Midbrain (tissue), 1 donor: ENCODE measurements at places on chromosomes 5 and 9.
A peak's percentile ranks its signal among the peaks of the same experiment; 100 is the strongest.

DNA sequence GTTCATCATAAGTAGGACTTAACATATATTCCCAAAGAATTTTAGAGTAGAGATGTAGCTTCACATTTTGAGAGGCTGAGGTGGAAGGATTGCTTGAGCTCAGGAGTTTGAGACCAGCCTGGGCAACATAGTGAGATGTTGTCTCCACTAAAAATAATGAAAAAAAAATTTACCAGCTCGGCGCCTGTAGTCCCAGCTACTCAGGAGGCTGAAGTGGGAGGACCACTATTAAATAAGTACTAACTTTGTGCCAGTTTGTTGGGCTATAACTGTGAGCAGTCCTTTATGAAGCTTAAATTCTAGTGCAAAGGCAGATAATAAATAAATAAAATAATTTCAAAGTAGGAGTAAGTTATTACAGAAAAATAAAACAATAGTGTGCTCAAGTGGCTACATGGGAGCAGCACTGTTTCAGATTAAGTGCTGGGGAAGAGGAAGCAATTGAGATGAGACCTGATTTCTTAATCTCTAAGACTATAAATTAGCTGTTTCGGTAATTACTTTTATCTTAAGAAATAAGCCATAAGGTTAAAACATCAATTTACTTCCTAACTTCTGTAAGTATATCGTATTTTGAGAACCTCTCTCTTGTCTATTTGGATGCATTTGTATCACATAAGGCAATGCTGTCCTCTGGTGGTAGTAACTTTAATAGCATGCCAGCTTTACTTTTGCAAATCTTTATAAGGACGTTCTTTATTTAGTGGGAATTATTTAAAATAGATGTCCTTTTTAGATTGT lies 98.9 kb downstream of the CSNK1G3 start:
- DNase-seq, result peak; percentile 70

GRCh38 chr9:37820142-37820541 lies 19.5 kb downstream of the DCAF10 start:
- DNase-seq, result no peak

GRCh38 chr5:151601391-151601790 lies 10.3 kb upstream of the FAT2 start:
- DNase-seq, result no peak

DNA sequence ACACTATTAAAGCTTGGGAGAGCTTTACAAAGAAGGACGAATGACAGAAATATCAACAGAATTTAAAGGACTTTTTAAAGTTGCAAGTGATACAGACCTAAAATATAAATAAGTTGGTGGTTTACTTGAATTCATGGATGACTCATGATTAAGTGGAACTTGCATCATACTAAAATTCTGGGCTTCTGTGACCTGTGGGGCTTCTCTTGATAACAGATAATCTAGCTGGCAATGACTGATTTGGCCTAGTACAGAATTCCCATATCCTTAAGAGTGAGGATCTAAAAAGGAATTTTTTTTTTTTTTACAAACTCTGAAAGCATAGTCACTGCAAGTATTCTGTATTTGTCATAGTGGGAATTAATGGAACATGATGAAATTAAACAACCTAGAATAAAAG lies 543.7 kb upstream of the SGCD start:
- no peak for DNase-seq

DNA sequence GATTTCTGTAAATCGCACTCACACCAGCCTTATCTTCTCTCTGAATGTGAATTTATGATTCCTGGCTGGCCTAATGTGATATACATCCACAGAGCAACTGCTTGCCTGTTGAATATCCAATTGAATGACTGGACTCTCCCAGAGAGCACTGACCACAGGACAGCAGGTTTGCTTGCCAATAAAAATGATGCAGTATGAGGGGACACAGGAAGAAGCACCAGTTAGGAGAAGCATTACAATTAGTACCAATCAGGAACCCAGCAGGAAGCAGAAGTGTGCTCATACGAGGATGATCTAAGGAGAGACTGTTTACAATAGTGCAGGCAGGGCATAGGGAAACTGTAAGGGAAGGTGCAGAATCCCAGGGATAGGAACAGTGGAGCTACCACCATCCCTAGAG lies 127.2 kb upstream of the ZNF366 start:
- DNase-seq, result no peak

- DNase-seq, result no peak
Measured at GRCh38 chr9:133523106-133523505, 1.7 kb downstream of the MYMK start.

GRCh38 chr5:74934949-74935751 lies 69.0 kb upstream of the FAM169A start:
- no peak for DNase-seq

DNA sequence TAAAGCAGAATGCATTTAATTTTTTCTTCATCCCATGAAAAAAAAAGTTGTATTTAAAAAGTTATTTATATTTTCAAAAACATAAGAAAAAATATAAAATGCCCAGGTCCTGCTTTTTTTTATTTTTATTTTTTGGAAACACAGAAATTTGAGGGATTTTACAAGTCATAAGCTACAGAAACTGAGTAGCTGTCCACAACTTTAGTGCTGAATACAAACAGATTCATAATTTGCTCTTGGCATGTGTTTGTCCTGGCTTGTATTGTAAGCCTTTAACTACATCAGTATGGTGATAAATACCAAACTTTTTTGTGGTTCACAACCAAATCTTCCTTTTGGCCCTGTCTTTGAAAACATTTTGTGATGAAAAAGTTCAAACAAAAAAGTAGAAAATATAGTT lies 7.5 kb upstream of the PLCXD3 start:
- no peak for DNase-seq

DNA sequence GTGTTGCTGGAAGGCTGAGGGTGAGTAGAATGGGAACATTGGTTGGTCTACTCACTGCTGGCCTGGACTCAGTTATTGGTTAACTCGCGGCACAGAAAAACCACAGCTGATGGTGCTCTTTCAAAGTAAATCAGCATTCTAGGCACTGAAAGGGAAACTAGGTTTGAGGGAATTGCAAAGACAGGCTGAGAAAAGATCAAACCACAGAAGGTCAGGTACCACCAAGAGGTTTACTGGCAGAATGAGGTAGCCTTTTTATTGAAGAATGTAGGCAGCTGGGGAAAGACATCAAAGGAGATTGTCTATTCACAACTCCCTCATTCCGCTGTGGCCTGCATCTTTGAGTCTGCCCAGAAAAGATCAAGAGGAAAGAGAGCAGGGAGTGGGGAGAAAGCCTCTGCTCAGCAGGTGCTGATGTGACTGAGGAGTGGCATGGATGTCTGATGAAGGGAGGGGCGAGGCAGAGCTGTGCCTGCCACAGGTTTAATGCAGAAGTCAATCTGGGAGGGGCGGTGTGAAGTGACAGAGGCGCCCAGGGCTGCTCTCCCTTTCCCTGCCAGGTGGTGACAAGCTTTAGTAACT lies 255.5 kb downstream of the MAN2A1 start:
- no peak for DNase-seq

GRCh38 chr9:81648891-81649290 lies 40.5 kb downstream of the TLE1 start:
- DNase-seq, result no peak

- no peak for DNase-seq
Measured at GRCh38 chr5:123116757-123117156, 27.7 kb downstream of the PRDM6 start.

DNA sequence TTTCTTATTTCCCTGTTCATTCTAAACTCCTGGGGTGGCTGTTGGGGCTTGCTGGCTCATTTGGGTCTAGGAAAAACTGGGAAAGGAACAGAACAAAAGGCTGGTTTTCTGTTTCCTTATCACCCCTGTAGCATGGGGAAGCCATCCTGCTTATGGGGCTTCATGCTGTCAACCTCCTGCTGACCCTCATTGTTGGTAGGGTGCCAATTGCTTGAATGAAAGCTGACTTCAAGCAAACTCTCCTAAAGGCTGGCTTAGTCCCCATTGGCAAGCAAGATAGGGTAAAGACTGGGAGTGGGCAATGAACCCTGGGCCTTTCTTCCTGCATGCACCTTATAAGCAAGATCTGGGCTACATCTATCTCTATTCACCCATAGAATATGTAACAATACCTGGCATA lies 511.6 kb downstream of the DMAC1 start:
- no peak for DNase-seq

DNA sequence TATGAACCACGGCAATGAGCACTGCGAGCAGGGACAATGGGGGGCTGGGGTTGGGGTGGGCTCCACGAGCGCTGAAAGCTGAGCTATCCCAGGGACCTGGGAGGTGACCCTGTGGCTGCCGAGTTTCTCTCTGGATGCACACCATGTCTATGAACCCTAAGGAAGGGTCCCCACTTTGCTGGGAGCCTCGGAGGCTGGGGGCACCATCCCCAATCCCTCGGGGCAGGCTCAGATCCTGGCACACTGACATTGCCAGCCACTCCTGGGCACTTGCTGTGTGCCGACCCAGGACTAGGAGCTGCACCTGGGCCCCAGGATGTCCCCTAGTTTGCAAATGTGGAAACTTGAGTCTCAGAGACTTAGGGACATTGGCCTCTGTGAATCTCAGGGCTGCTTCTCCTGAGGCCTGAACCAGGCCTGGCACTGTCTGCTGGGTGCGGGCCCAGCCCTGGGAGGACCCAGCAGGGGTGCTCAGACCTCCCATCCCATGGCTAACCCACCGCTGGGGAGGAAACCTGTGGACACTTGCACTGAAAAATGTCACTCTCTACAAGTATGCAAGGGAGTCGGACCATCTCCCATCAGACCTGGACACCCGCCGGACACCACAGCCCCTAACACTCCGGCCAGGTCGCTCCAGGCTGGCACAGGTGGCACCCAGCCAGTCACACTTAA lies 13.0 kb upstream of the CAMSAP1 start:
- DNase-seq, result no peak

- no peak for DNase-seq
Measured at GRCh38 chr9:800591-801150, 40.8 kb upstream of the DMRT1 start.

GRCh38 chr9:17970277-17970676 lies 391.4 kb downstream of the SH3GL2 start:
- DNase-seq, result no peak

DNA sequence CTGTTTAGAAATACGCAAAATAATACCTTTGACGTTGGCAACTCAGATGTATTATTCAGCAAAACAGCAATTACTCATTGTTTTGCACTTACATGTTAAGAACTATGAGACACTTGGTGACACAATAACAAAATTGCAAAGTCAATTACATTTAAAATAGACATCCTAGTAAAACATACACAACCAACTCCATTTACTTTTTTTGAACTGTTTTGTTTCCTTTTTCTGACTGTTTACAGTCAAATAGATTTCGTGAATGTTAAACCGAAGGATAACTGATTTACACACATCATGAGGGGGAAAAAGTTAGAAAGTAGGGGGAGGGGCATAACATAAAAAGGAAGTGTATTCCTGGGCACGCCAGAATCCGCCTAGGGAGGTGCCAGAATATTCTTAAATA lies 220.1 kb downstream of the MEF2C start:
- DNase-seq, result no peak

DNA sequence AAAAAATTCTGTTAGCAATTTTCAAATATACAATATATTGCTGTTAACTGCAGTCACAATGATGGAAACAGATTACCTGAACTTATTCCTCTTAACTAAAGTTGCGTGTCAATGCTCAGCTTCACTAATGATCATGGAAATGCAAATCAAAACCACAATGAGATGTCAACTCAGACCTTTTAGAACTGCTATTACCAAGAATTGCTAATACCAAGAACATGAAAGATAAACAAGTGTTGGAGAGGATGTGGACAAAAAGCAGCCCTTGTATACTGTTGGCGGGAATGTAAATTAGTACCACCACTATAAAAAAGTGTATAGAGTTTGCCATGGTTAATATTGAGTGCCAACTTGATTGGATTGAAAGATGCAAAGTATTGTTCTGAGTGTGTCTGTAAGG lies 1409.7 kb upstream of the CDH18 start:
- DNase-seq, result no peak

DNA sequence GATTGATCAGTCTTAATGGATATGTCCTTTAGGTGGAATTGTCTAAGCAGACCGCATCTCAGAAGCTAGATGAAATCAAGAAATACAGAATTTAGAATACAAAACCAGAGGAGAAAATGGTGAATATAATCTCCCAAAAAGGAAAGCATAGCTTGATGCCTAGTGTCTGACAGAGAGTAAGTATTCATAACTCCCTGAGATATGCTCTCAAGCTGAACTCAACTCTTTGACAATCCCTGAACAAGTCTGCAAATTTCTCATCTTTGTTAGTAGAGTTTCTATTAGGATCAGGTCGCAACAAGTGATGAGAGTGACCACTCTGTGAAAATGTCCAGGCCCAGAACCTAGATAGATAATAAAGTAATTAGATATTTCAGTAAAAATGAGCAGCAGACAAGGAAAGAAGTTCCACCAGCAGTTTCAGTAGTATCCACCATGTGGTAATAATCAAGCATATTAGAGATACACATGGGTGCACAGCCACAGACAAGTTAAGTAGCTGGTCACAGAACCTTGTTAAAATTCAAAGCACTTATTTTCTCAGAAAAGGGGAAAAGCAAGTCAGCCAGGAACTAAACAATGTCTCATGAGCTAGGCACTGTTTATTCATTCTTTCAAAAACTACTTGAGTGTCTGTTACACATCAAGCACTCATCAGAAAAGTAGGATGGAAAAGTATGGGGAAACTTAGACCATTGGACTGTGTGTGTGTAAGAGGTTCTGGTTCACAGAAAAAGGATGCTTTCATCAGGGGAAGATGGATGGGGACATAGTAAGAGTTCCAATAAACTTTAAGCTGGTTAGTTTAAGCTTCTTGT lies 481.5 kb upstream of the TUSC1 start:
- DNase-seq, result no peak

DNA sequence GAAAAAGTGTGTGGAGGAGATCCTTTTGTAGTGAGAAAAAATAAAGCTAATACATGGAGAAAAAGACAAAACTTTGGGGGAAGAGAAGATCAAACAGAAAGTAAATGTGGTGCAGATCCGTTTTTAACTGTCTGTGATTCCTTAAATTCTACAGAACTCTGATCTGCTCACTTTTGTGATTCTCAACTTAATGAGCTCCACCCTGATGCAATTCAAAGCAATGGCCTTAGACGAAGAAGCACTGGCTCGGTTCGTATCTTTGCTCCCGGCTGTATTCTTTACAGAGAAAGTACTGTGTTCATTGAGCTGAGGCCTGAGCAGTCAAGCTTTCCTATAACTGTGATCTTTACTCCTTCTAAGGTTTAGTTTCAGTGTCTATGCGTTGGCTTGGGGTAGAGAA lies 453.4 kb downstream of the DMAC1 start:
- DNase-seq, result no peak

DNA sequence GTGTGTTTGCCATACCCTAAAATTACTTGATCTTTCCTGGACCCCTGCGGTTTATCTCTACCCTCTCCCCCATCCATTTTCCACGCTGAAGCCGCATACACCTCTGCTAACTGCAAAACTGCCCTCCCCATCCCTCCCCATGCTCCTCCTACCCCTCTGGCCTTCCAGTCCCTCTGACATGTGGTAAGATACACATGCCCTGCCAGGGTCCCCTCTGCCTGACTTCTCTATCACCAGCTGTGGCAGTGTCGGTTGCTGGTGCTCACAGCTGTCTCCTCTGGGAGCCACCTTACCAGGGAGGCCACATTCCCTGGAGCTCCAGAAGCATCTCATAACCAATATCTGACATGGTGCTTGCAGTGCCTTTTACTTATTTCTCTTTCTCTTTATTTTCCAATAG lies 58.9 kb upstream of the COL15A1 start:
- DNase-seq, result no peak

GRCh38 chr5:155575861-155576260 lies 562.3 kb downstream of the KIF4B start:
- DNase-seq, result no peak
